ENCODE measurements at places on chromosomes 5 and 9.

- no peak for DNase-seq
Measured at GRCh38 chr5:1321576-1321975, 23.3 kb downstream of the CLPTM1L start.

- DNase-seq = peak; percentile 47
Measured at GRCh38 chr5:158174918-158175851, 316.2 kb upstream of the CLINT1 start.

- DNase-seq = no peak
Measured at GRCh38 chr9:116566677-116567488, 120.2 kb upstream of the TRIM32 start.

GRCh38 chr9:114925672-114926071 lies 4.7 kb downstream of the TNFSF8 start:
- DNase-seq = no peak

All from HT1080 (cell line).